ENCODE measurements at places on chromosomes 13 and 19. TPM values are rescaled to one million over a fixed set of nuclear protein-coding genes. Genes with fewer than 3 reads are reported as not detected.

ANGPTL4 gene
- 7.4 TPM for total RNA-seq

GIPC3 gene
- 0.08 TPM for total RNA-seq

KLK6 gene
- total RNA-seq: 0.08 TPM

C19orf67 gene
- total RNA-seq: not detected

POU2F2 gene
- total RNA-seq: 0.08 TPM

ETV2 gene
- 0.23 TPM for total RNA-seq

ATP4A gene
- total RNA-seq: not detected

PGLYRP1 gene
- total RNA-seq: not detected

ZNF610 gene
- total RNA-seq: 4.6 TPM

Data from smooth muscle cell of the coronary artery (primary cell).